ENCODE measurements at places on chromosomes 7 and 10.

DNA sequence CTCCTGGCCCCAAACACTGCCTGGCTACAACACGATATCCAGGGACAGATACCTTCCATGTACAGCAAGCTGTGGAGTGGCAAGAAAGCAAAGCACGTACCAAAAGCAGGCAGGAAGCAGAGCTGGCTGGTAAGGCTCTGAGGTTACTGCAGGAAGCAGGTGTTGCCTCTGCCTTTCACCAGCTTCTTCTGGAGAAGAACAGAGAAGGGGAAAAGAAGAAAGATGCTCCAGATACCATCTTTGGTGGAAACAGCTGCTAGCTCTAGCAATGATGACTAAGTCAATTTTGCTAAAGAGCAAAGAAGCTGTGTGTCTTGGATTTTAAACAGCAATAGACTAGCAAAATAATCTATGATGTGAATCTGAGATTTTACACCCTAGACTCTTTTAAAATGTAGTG is 34.9 kb upstream of the PRSS1 start:
- peak; percentile 53 for DNase-seq

GRCh38 chr10:127354255-127354654 is 157.9 kb upstream of the INSYN2A start:
- no peak for DNase-seq

GRCh38 chr10:75375838-75376237 is 25.7 kb downstream of the ZNF503 start:
- peak; percentile 32 for DNase-seq

GRCh38 chr7:68792351-68792750 is 805.9 kb upstream of the AUTS2 start:
- DNase-seq: no peak

GRCh38 chr10:34171957-34172527 is 643.1 kb downstream of the PARD3 start:
- no peak for DNase-seq

DNA sequence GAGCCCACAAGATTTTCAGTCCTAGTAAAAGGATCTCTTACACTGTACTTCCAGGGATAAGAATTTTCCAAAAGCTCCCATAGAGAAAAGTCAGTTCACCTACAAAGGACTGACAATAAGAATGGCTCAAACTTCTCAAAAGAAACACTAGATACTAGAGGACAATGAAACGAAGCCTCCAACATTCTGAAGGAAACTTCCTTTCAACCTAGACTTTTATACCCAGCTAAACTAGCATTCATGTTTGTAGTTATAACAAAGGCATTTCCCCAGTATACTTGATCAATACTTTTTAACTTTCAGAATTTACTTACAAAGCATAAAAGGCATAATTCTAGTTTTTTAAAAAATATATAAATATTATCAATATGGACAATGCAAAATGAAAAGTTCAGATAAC is 41.0 kb upstream of the DNAAF5 start:
- DNase-seq: no peak

- no peak for DNase-seq
Observed at GRCh38 chr10:113959383-113959760, 84.3 kb upstream of the ADRB1 start.

GRCh38 chr10:73406846-73407245 is 7.0 kb downstream of the ANXA7 start:
- no peak for DNase-seq

- DNase-seq: no peak
Observed at GRCh38 chr10:63504145-63504881, 16.9 kb upstream of the REEP3 start.

DNA sequence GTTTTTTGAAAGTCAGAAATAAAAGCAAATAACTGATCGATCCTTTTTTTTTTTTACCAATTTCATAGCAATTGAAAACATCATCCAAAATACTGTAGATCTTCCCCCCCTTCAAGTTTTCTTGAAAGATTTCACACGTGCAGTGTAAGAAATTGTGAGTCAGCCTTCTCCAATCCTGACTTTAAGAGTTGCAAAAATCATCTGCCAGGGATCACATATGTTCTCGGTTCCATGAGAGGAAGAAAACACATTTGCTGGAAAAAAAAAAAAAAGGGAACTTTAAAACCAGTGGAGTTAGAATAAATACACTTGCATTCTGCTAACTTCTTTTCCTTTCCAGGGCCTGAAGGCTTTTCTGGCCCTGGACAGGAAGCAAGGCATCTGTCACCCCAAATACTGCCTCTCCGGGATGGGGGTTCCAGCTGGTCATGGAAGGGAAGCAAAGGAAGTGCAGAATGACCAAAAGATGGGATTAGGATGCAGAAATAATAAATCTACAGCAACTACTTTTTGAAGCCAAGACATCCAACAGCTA is 198.4 kb upstream of the KIAA1217 start:
- no peak for DNase-seq

DNA sequence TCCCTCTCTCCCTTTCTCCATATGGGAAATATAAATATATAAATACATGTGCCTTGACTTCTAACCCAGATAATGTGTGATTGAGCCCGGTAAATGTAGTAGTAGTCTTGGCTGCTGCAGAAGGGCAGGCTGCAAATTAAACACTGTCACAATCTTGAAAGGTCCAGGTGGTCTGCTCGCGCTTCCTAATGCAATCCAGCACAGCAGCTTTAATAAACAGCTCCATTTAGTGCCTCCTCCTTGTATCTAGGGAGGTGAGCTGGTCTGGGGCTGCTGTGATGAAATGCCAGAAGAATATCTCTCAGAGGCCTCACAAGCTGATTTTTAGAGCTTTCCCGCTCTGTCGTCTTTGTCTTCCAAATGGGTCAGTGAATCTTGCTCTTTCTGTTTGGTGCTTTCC is 782 bp downstream of the POU6F2 start:
- no peak for DNase-seq

GRCh38 chr7:90320801-90321494 is at the start of gene FAM237B:
FAM237B (minus strand) TSS chr7:90321304; CDS start chr7:90319748, 1,556 bp downstream.
- peak; percentile 6 for DNase-seq

- no peak for DNase-seq
Observed at GRCh38 chr10:24349379-24350001, 140.6 kb downstream of the KIAA1217 start.

GRCh38 chr7:14156436-14156835 is 167.0 kb upstream of the ETV1 start:
- no peak for DNase-seq

- no peak for DNase-seq
Observed at GRCh38 chr10:121926671-121927317, 1.0 kb downstream of the ATE1 start.

DNA sequence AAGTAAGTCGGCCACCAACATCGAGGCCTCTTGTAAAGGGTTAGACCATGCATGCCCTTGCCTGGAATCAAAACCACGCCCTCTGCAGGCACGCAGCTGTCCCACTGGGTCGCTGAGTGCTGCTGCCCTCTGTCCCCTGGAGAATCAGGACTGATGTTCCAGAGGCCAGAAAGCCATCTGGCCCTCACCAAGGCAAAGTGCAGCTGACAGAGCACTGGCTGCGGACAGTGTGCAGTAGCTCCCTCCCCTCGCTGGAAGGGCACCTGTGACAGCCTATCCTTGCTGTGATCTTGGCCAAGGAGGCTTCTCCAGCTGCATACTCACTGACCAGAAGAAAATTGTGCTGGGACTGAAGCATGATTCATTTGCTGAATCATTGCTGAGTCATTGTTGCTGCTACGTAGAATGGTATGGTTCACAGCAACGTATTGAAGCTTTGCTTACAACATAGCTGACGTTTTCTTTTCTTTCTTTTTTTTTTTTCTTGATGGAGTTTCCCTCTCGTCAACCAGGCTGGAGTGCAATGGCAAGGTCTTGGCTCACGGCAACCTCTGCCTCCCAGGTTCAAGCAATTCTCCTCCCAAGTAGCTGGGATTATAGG is 30.4 kb downstream of the DDC start:
- DNase-seq: no peak

DNA sequence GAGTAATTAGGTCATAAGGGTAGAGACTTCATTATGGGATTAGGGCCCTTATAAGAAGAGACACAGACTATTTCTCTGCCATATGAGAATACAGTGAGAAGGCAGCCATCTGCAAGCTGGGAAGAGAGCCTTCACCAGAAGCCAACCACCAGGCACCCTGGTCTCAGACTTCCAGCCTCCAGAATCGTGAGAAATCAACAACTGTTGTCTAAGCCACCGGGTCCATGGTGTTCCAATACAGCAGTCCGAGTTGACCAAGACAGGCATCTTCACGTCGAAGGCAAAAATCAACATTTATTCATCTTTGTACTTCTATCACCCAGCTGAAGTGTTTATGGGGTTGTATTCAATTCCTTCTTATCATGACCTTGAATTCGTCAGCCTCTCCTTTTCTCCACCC is 5.3 kb downstream of the TUBAL3 start:
- no peak for DNase-seq

- DNase-seq: no peak
Observed at GRCh38 chr10:128804411-128804810, 662.6 kb upstream of the MGMT start.

DNA sequence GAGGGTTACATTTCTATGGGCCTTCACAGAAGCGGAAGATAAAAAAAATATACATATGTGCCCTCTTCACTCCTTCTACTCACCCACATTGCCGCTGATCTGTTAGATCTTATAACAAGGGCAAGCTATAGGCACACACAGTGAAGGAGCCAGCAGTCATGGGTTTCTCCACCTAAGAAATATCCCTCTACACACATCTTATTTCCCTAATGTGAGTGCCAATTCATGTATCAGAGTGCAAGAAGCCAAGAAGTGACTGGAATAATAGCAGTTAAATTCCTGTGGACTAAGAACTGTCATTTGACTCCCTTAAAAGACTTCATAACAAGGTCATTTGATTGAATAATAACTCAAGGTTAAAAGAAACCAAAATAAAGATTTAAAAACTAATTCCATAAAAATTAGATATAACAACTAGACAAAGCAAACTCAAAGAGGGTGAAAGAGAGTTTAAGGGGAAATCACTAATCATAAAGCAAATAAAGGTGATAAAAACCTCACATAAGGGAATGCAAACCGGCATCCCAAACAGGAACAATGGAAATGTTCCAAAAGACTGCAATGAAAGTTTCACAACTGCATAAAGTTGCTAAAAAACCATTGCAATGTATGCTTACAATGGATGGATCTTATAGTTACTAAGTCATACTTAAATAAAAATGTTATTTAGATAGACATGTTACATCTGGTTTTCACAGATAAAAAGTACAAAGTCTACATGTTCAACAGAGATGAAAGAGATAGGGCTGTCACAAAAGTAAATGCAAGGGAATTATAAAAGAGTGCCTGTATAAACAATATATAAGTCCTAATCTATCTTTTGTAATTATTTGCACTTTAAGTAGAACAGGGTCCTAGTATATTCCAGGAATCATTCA is 42.8 kb downstream of the ARHGAP21 start:
- no peak for DNase-seq

DNA sequence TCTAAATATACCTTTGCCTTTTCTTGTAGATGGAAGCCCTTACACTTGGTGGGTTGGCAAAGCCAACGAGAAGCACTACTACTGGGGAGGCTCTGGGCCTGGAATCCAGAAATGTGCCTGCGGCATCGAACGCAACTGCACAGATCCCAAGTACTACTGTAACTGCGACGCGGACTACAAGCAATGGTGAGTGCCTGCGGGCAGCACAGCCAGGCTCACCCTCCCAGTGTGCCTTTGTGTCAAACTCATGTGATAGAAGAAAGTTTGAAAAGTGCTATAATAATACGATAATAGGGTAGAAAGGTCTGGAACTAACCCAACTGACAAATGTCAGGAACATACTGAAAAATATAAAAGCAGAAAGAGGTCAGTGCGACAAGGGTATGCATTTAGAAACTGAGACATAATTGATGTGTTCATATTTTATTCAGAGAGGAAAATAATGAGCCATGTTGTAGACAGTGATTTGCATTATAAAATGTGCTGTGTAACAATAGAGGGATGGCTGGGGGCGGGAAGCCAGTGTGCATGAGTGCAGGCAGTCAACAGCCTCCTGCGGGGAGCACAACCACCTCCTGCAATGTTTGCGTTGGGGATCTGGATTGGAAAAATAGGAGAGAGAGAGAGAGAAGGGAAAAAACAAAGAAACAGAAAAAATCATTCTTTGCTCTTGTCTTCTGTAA is 686.9 kb upstream of the C7orf33 start:
- DNase-seq: no peak

- DNase-seq: no peak
Observed at GRCh38 chr7:112995059-112995824, 91.4 kb downstream of the GPR85 start.

GRCh38 chr7:20647908-20648776 is 32.7 kb downstream of the ABCB5 start:
- DNase-seq: peak; percentile 3

- DNase-seq: no peak
Observed at GRCh38 chr10:86178401-86179152, 188.0 kb downstream of the GRID1 start.

- DNase-seq: no peak
Observed at GRCh38 chr7:87253589-87254087, 34.1 kb upstream of the TMEM243 start.

- no peak for DNase-seq
Observed at GRCh38 chr10:91210014-91210413, 10.4 kb upstream of the PCGF5 start.

DNA sequence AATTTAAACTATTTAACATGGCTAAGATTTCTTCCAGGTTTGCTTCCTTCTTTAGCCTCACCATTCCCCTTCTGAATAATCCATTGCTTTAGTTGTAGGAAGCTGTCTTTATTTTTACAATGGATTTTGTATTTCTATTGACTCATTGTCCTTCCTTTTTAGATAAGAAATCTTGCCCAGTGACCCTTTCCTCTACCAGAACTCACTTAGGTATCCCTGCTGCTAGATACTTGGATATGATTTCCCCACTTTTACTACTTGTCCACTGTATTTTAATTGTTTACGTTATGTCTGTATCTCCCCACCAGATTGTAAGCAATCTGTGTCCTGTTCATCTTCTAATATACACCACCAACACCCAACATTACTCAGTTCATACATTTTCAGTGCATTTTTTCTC is 47.7 kb upstream of the MDFIC start:
- DNase-seq: no peak

GRCh38 chr7:24882989-24883621 is 96.9 kb downstream of the OSBPL3 start:
- DNase-seq: no peak

GRCh38 chr10:45421221-45422097 is 47.4 kb downstream of the ALOX5 start:
- peak; percentile 37 for DNase-seq

- no peak for DNase-seq
Observed at GRCh38 chr10:119845656-119846055, 27.0 kb downstream of the MCMBP start.

DNA sequence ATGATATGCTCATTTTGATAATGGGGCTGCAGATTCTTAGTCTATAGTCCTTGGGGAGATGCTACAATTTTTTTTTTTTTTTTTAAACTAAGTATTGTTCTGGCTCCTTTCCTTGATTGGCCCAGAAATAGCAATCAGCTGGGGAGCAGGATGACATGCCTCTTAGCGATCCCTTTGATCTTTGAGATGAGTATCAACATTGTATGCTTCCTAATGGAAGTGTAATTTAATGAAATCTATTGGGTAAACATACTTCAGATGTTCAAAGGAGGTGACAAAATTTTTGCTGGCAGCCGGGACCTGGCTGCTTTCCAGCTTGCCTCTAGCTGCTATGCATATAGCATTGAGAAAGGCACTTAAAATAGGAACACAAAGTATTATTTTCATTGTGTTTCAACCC is 43.5 kb downstream of the VTI1A start:
- no peak for DNase-seq

Measured in B cell (primary cell).